ENCODE measurements at places on chromosomes 6 and 20.

GRCh38 chr6:20706939-20707485 lies 172.8 kb downstream of the CDKAL1 start:
- DNase-seq: no peak

GRCh38 chr6:159633196-159633595 lies 59.8 kb downstream of the SOD2 start:
- DNase-seq: no peak

DNA sequence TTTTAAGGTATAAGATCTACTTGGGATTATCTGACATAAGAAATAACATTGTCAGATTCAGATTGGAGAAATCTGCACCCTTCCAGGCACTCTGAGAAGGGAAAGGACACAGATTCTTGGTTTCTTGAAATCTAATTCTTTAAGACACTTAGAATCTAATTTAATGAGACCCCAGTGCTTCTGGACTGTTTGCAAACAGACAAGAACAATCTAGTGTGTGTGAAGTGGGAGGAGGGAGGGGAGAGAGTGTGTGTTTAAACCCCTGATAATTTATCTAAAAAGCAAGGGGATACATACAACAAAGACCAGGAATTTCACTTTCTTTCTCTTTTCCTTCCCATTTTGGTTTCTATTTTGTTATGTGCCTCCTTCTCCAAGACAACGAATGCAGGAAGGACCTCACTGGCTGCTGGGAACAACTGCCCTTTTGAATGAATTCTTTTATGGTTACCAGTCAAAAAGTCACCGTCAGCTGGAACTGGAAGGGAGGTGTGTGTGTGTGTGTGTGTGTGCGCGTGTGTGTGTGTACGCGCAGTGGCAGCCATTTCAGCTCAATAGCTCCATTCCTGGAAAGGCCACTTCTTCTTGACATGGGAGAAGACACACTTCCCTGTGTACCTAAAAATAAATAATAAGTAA lies 129.4 kb downstream of the BCAS1 start:
- peak; percentile 96 for DNase-seq

GRCh38 chr6:18414116-18414515 lies 27.0 kb downstream of the RNF144B start:
- no peak for DNase-seq

DNA sequence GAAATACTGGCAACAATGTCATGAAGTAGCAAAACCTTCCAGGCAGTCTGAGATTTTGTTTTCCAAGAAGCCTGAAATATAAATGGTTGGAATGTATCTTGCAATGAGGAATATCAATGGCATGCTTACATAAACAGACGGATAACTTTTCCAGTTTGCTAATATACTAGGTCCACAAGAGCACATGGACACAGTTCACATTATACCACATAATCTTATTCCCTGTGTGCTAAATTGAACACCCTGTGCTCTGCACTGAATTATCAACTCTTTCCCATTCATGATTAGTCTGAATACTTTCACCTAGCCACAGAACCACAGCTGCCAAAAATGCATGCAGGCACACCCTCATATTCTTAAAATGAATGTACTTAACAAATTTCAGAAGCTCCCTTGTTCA lies 274.3 kb downstream of the COL12A1 start:
- peak; percentile 90 for DNase-seq

GRCh38 chr20:63183422-63184146 lies 32.3 kb downstream of the YTHDF1 start:
- DNase-seq: no peak

DNA sequence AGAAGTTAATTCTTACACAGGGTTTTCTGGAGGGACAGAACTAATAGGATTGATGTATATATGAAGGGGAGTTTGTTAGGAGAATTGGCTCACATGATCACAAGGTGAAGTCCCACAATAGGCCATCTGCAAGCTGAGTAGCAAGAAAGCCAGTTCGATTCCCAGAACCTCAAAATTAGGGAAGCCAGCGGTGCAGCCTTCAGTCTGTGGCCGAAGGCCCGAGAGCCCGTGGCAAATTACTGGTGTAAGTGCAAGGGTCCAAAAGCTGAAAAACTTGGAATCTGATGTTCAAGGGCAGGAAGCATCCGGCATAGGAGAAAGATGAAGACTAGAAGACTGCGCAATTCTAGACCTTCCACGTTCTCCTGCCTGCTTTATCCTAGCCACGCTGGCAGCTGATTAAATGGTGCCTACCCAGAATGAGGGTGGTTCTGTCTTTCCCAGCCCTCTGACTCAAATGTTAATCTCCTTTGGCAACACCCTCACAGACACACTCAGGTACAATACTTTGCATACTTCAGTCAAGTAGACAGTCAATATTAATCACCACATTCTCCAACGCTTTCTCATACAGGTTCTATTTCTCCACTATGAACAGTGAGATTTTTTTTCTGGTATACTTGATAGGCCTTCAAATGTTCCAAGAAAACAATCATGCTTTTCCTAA lies 357.0 kb downstream of the LAMA2 start:
- no peak for DNase-seq

GRCh38 chr20:9145142-9145541 lies 76.3 kb downstream of the PLCB4 start:
- DNase-seq: no peak

DNA sequence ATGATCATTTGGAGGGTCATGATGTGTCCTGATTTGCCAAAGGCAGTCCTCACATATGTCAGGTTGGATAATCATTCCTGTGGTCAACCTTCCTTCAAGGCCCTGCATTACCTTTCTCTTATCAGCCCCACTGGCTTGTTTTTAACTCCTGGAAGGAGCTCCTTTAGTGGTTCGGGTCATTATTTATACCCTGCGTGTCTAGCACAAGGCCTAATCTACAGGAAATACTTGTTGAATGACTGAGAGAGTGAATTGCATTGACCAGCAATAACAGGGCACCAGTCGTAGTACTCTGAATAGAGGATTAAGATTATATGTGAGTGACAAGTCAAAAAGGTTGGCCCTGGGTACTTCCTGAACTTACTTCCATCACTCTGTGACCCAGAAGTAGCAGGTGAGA lies 4.5 kb downstream of the HIVEP2 start:
- DNase-seq: peak; percentile 85

GRCh38 chr6:125574604-125575003 lies 174.8 kb upstream of the HEY2 start:
- no peak for DNase-seq

GRCh38 chr6:11043378-11043960 lies 636 bp downstream of the ELOVL2 start:
- DNase-seq: peak; percentile 21

DNA sequence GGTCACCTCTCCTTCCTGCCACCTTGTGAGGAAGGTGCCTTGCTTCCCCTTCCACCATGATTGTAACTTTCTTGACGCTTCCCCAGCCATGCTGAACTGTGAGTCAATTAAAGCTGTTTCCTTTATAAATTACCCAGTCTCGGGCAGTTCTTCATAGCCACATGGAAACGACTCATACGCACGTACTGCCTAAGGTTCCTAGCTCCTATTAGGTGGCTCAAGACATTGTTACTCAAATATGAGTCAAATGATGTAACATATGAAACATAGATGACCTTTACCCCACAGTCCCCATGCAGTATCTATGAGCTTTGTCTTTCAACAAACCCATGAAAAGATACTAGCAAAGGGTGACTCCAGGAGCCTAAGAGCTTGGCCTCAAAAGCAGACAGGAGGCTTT lies 98.3 kb downstream of the SIM1 start:
- DNase-seq: peak; percentile 19

DNA sequence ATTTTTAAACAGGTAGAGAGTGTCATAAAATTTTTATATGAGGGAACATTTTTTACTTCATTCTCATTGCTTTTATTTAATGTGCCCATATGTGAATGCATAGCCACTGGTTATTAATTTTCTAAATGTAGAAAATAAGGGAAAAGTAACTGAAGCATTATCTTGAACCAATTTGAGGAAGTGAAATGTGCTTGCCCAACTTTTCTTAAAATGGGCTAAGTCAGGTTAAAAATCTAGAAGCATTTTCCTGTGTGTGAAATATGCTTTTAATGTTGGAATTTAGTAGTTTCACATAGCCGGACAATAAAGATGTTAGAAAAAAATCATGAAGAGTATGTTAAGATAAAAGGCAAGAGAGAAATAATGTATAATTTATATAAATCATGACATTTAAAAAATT lies 3.8 kb downstream of the SEC23B start:
- DNase-seq: no peak

DNA sequence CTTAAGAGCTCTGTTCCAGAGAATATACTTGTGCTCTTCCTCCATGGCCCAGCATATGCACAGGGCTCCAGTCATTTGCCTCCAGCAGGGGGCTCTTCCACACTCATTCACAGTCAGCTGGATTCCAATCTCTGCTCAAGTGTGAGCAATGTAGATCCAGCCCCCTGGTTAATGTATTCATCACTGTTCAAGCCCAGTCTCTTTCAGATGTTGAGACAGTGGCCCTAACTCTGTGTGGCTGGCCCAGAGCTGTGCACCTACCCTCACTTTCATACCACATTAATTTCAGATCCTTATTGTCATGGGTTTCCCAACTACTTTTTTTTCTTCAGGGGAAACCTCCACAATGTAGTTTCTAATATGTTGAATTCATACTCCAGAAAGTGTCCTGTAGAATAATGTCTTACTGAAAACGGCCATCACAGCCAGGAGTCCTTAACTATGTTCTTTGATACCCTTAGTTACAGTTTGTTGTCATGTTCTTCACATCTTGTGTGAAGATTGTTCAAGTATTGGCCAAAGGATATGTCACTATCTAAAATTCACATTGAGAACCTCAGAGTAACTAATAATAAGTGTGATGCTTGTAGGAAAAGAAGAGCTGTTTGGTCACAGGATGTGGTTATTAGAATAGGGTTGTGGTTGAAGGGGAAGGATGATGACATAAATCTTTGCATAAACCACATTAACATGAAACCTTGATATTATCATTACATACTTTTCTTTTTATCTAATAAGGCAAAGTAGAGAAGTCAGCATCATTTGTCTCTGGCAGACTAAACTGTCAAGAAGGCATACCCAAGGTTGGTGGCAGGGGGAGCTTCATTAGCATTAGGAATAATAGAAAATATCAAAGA lies 14.4 kb upstream of the HLA-DQA1 start:
- peak; percentile 1 for DNase-seq

GRCh38 chr6:6723361-6723760 lies 134.8 kb downstream of the LY86 start:
- no peak for DNase-seq

DNA sequence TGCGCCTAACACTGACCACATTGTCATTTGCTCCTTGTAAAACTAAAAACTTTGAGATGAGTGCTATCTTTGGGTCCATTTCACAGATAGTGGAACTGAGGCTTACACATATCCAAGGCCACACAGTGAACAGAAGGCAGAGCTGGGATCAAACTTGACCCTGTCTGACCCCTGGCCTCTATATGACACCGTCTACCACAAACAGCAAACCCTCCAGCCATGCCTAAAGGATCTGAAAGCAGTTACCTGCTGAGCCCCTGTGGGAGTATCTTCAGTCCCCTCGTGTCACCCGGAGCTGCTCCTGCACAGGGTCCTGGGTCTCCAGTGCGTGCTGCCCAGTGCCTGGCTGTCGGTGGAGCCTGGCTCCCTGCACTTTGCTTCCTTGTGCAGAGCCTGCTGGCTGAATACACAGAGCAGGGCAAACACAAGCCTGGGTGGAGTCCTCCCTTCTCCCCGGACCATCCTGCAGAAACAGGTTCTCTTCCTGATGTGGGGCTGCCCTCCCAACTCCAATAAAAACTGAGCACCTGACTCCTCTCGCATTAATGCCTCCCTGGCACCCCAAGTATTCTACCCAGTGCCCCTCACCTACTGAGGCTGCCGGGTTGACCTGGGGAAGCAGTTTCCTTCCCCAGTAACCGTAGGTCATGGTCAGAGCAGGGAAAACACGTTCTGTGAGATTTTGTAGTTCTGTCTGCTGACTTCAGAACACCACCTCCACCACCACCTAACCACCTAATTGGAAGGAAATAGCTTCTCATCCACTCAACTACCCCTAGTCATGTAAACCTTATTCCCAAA lies at the start of gene BCAS1:
BCAS1 (minus strand) TSS at position 408 of the 801 bp plus-strand sequence. CDS start 11,876 bp downstream, outside the sequence.
- DNase-seq: no peak

- no peak for DNase-seq
Measured at GRCh38 chr6:116280161-116280932, 617 bp upstream of the TSPYL1 start.

DNA sequence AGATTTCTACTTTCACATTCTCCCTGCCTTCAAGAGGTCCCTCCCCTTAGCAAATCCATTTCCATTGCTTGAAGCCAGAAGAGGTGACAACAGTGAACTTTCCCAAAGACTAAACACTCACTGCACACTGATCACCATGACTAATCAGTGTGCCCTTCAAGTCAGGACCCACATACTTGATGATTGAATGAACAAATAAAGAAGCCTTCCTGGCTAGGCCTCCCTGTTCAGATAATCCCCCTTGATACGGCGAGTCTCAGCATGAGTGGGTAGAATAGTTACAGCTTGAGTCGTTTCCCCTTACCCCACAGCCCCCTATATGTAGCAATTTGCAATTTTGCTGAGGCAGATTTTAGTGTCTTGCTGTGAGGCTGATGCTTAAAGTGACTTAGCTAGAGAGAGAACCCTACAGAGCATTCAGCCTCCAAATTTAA lies 102.2 kb downstream of the UNC5CL start:
- peak; percentile 93 for DNase-seq

- no peak for DNase-seq
Measured at GRCh38 chr6:149173222-149173621, 144.3 kb upstream of the TAB2 start.

DNA sequence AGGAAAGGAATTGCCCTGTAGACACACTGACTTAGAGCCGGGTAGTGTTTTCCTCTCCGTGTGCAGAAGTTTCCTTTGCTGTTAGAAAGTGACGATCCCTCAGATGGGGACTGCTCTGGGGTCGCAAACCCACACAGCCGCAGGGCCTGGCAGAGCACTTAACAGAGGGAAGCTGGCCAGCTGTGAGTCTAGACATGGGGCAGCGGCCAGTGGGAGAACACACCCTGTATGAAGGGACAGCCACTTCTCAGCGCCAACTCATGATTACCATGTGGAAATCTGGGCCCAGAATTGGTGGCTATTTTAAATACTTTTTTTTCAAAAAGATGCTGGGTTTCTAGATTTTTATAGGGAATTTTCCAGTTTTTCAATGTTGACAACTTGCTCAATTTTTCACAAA lies 39.4 kb downstream of the SLC9A8 start:
- no peak for DNase-seq

DNA sequence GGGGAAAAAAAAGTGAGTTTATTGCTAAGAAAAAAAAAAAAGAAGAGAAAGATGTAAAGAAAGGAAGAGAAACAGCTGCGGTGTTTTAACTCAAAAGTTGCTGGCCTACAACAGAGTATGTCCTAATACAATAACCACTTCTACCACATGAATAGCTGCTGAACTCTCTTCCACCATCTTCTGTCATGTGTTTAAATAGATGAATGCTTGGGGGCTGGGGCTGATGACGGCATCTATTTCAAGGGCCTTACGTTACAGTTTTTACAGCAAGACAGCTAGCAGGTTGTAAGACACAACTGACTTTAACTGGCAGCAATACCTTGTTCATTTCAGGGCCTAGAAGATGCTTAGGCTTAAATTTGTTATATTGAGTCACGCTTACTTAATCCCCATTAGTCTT lies 50.4 kb downstream of the MAP3K7 start:
- DNase-seq: no peak

GRCh38 chr6:2616811-2617210 lies 133.9 kb downstream of the MYLK4 start:
- DNase-seq: no peak

- DNase-seq: no peak
Measured at GRCh38 chr20:19936466-19937200, 80.5 kb upstream of the NAA20 start.
